ENCODE measurements at places on chromosomes 11 and 22. TPM values are rescaled to one million over a fixed set of nuclear protein-coding genes. Genes with fewer than 3 reads are reported as not detected.

The MIAT gene
- total RNA-seq = 0.34 TPM

The UPB1 gene
- 0.33 TPM for total RNA-seq

The MRGPRE gene
- 0.46 TPM for total RNA-seq

The OR8D1 gene
- not detected for total RNA-seq

The OR51T1 gene
- total RNA-seq = not detected

The KRTAP5-9 gene
- not detected for total RNA-seq
